ENCODE measurements at places on chromosomes 4 and X.

DNA sequence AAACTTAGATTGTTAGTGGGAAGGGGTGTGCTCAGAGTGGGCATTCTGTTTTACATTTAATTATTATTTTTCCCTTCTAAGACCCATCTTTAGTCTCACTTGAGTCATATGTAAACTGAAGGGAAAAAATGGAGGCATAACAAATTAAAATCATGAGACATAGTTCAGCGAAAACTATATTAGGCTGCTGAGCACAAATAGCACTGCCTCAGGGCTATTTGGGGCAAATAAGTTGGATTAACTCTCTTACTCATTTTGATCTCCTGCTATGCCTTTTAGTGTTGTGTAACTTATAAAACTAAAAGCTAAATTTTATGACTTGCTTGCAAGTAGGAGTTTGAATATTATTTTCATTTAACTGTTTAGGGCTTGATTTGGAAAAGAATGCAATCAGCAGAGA is 1329.2 kb upstream of the PCDH7 start:
- DNase-seq, result no peak

DNA sequence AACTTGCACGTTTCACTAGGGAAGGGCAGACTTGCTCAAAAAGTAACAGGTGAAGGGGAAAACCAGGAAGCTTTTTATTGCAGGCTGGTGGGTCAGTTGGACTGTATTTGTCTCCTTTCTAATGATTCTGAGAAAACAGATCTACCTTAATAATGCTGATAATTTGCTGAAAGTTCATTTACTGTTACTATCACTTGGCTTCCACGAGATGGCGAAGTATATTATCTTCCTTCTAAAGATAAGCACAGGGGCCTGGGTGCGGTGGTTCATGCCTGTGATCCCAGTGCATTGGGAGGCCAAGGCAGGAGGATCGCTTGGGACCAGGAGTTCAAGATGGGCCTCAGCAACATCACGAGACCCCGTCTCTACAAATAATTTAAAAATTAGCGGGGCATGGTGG is 16.4 kb downstream of the CCKAR start:
- no peak for DNase-seq

- no peak for DNase-seq
These were observed 329.7 kb upstream of the GATB start for GRCh38 chr4:152090543-152090942.

DNA sequence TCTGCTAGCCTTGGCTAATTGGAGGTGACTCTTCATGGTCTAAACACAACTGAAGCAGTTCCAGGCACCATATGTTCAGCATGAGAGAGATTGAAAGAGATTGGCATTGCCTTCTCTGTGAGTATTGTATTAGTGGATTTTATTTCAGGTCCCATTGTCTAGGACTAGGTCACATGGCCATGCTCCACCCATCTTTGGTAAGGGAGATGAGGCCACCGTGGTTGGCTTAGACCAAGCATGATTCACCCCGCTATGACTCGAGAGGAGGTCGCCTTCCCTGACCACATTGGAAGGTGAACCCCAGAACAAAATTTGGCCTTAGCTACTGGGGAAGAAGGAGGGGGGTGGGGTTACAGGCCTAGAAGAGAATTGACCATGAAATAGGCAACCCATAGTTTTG is 109.9 kb upstream of the BCOR start:
- DNase-seq, result no peak

DNA sequence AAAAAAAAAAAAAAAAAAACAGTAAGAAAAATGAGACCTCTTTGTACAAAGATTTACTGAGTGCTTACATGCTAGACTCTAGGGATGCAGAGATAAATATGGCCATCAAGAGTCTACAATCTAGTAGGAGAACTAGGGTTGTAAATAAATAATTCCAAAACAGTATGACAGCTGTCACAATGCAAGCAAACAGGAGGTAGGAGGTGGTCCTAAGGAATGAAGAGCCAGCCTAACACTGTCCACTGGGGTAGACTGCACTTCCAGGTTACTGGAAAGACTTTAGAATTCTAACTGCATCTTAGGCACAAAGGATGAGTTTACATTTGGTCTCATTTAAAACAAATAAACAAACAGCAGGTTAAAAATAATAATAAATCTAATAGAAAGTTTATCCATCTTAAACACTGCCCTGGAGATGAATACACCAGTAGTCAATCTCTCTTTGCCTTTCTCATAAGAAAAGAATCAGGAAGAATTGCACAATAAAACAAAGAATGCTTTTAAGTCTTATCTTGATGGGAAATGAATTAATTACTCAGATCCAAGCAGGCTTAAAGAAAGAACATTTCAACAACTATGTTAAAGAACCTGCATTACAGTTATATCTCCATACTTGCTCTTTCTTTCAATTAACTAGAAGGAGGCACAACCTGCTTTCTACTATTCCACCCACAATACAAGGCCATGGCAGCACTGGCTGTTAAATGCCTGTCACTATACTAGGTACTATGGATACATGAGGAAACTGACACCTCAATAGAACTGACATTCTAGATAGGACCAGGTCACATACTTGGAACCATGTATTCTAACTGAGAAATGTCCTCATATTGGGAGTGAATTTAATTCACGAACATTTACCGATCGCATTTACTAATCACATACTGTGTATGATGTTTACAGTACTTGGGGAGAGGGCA is 12.7 kb downstream of the ADGRA3 start:
- DNase-seq, result no peak
